ENCODE measurements at places on chromosomes 4 and X. TPM values are rescaled to one million over a fixed set of nuclear protein-coding genes. Genes with fewer than 3 reads are reported as not detected.

SCML1 gene
- 13.5 TPM for total RNA-seq

CT45A8 gene
- total RNA-seq: not detected

PARM1 gene
- total RNA-seq: 5.2 TPM

DNA sequence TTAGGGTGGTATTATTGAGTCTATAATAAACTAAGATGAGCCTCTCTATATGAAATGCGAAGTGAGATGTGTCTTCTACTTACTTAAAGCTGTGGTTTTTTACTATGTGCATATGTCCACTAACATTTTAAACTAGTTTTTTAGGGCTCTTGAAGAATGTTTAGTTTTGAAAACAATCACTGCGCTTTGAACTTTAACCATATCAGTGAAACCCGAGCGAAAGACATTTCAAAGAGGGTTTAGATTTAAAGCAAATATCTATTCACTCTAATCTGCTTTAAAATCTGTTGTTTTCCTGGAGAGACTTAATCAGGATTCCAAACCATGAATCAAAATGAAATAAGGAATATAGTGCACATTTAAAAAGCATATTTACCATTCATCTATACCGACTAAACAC, 24.8 kb upstream of the SLC7A11 start:
- DNase-seq: no peak

DNA sequence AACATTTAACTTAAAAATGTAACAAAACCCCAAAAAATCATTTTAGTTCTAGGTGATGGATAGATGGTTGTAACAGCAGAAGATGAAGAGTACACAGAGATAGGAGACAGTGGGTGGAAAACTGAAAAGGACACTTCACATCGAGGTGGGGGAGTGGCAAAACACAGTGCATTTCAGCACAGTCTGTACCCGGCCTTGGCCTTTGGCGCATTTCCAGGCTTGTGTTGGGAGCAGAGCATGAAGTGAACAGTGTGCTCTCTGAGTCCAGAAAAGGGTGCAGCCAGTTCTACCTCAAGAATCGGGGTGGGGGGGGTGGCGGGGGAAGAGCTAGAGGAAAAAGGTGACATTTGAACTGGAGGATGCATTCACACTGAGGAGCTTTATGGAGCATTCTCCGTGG, 4.3 kb downstream of the TSPYL2 start:
- no peak for DNase-seq

GRCh38 chrX:44106864-44107263, 133.7 kb upstream of the NDP start:
- DNase-seq: no peak

DNA sequence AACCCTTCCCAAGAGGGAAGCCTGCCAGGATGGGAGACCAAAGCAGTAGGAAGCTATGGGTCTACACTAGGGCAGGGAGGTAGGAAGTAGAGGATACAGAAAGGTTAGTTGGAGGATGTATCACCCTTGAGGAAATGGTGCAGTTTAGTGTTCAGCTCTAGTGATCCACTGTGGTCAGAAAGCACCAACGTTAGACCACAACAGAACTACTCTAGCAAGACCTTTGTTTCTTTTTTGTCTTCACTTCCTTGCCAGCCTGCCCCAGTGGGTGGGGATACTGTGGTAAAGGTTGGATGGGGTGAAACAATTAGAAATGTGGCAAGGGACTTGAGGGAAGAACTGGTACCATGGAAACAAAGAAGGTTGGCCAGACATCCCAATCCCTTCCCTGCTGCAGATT, 83.3 kb downstream of the DDIT4L start:
- no peak for DNase-seq

Measured in psoas muscle (tissue), 8 donors.